Fibroblast of skin of abdomen (primary cell): ENCODE measurements at places on chromosomes 16 and 17.

DNA sequence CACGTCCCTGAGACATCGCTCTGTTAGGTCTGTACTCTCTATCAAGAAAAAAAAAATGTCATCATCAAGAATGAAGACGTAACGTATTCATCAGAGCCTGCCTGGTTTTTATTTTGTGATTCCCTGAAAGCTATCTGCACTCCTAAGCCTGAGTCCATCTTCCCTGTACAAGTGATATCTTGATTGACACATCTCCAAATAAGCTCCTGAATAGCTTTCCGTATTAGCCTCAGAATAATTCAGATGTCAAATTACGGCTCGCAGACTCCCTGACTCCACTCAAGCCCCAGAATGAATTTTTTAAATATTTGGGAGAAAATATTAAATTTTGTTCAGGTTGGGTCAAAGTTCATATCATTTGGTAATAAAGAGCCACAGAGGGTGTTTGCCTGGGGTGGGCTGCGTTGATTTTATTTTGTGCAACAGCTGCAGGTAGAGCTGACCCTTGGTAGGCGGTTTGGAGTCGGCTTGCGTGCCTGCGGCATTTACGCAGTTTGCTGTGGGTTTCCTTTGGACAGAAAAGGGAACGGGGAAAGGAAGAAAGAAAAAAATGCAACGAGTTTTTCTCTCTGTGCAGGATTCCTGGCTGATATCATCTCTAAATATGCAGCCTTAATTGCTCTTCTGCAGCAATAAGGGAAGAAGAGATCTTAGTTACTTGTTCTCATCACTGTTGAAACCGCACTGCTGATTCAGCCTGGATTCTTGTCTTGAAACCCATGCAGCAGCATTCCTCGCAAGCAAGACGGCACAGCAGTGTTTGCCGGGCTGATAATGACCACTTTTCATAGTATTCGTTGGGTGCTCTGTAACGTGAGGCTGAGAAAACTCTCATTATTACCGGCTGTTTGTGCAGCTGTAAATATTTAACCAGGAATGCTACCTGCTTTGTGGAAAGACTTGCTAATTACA, 114.7 kb downstream of the IRX3 start:
- DNase-seq = peak; percentile 88

DNA sequence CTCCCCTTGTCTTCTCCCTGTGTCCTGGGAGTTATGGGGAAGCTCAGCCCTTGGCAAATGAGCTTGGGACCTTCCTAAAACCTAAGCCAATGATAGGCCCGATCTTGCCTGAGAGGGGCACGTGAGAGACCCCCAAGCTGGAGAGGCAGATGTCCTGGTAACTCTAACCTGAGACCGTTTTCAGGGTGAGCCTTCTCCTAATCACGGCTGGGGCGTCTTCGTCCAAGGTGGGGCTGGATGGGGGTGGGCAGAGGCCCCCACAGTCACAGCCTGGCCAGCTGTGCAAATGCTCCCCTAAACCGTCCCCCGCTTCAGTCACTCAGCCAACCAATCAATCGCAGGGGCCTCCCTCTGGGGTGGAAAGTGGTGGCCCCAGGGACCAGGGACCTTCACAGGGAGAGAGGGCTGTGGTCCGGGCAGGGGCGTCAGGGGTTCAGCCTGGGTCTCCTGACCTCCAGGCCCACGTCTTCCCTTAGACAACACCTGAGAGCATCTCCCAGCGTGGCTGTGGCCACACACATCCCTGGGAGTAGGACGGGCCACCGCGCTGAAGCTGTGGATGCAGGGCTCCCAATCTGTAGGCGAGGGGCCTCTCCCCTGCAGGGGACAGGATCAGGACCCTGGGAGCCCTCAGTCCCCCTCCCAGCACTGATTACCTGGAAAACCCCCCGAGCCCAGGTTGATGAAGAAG, 30.6 kb downstream of the ACTG1 start:
- DNase-seq = no peak

GRCh38 chr17:57010487-57010886, 32.6 kb downstream of the SCPEP1 start:
- DNase-seq = no peak

DNA sequence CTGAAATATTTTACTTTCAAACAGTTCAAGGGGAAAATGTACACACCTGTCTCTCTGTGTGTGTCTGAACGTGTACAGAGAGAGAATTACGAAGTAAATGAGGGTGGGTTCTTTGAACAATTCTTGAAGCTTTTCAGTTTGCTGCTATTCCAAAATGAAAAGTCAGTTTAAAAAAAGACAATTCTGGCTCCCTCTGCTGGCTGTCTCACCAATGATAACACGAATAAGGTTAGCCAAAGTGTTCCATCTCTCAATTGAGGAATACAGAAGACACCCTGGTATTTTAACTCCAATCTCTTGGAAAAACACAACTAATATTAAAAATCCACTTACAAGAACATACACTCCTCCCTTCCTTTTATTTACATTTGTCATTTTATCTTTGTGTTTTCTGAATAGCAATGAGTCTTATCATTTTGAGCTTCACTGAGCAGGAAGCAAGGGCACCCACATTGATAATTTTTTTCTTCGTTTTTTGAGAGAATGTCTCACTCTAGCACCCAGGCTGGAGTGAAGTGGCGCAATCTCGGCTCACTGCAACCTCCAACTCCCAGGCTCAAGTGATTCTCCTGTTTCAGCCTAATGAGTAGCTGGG, 20.5 kb downstream of the EFTUD2 start:
- DNase-seq = peak; percentile 34

- DNase-seq = peak; percentile 89
Observed at GRCh38 chr17:51035431-51035830, 85.2 kb downstream of the SPAG9 start.

DNA sequence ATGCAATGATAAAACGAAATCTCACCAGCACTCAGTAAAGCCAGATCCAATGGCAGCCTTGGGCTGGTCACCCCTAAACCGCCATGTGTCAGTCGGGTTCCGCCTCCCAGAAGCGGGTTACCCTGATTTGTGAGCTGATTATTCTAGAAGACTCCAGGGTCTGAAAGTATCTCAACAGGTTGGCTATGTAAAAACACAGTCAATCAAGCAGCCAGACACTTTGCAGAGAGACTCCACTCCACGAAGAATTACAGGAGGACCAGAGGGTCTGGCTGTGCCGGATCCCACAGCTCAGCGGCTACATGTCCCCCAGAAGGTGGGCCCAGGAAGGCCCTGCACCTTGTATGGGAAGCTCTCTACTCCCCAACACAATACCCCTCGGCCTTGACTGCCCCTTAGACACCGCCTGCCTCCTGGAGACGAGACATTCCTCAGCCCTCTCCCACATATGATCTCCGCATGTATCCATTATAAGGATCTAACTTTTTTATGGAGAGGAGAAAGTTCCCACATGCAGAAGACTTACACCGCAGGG, 23.3 kb downstream of the ZFHX3 start:
- DNase-seq = no peak

DNA sequence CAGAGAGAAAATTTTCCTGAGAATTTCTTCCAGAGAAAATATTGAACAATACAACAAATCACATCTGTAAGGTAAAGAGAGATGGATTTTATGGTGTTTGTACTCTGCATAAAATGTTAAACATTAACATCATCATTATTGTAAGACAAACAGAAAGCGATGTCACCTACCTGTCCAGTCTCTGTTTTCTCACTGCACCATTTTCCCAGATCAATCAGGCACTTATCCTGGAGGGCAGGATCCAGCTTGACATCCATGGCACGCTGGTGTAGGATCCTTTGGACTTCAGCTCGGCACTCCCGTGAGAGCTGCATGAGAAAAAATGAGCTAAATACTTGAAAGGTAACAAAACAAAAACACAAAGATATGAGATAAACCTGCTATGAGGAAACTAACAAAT, 55.9 kb upstream of the CLEC18B start:
- no peak for DNase-seq

- DNase-seq = no peak
Observed at GRCh38 chr16:78976212-78976611, 624.3 kb downstream of the MAF start.

DNA sequence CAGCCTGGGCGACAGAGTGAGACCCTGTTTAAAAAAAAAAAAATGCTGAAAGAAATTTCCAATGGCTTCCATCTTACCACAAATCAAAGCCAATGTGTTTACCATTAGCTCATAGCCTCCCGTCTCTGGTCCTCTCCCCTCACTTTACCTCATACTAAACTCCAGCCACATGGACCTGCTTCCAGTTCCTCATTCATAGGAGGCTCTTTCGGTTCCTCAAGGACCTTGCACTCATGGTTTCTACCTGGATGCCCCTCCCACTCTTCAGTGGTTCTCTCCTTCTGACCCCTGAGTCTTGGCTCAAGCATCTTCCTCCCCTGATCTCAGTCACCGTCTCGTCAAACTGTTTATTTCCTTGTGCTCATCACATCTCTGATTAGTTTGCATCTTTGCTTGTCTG, 3.8 kb upstream of the DEF8 start:
- DNase-seq = no peak

GRCh38 chr17:3722716-3723115, 987 bp upstream of the HASPIN start:
- no peak for DNase-seq

GRCh38 chr17:77666462-77666861, 292.0 kb upstream of the TNRC6C start:
- DNase-seq = no peak

- peak; percentile 60 for DNase-seq
Observed at GRCh38 chr17:31724026-31724425, 135.0 kb downstream of the COPRS start.
